NCI-H146 (cell line): ENCODE measurements at places on chromosomes 6 and 20.

- DNase-seq: no peak
Measured at GRCh38 chr20:62814060-62814708, 2.7 kb upstream of the COL9A3 start.

GRCh38 chr6:53634184-53634631, 31.3 kb downstream of the KLHL31 start:
- DNase-seq: no peak

DNA sequence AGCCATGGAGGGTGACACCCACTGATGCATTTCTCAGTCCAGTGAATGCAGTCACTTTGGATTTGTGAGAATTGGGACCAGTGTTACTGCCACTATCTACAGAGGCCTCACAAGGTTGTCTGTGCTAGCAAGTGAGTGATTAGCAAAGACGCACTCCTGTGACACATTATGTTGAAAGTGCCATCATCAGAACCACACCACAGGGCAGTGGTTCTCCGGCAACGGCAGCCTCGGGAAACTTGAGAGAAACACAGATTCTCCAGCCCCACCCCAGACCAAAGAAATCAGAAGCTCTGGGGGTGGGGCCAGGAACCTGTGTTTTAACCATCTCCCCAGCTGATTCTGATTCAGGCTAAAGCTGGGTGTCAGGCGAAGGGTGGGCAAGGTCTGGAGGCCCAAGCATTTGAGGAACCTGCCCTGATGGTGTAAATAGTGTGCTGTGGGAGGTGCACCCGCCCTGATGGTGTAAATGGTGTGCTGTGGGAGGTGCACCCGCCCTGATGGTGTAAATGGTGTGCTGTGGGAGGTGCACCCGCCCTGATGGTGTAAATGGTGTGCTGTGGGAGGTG, 39.9 kb downstream of the TMEM242 start:
- DNase-seq: no peak

DNA sequence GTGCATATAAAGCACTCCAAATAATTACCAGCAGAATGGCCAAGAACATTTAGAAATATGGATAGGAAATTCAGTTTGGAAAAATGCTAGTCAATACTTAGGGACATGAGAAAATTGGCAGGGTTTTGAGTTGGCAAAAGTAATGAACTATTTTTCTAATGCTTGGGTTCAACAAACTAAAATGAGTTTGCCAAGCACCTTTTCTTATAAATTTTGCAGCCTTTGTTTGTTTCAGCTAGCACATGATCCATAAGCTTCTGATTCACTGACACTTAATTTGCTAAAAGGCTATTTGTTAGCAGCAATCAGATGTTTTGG, 324.8 kb downstream of the QKI start:
- no peak for DNase-seq
